Stimulated activated CD4-positive, alpha-beta T cell treated with anti-CD3 and anti-CD28 coated beads, TNF-alpha, amount 100 ng/mL, for 24 hours (primary cell): ENCODE measurements at places on chromosomes 5 and 9.

- DNase-seq: no peak
Measured at GRCh38 chr9:104772714-104773510, 9.0 kb downstream of the NIPSNAP3B start.

DNA sequence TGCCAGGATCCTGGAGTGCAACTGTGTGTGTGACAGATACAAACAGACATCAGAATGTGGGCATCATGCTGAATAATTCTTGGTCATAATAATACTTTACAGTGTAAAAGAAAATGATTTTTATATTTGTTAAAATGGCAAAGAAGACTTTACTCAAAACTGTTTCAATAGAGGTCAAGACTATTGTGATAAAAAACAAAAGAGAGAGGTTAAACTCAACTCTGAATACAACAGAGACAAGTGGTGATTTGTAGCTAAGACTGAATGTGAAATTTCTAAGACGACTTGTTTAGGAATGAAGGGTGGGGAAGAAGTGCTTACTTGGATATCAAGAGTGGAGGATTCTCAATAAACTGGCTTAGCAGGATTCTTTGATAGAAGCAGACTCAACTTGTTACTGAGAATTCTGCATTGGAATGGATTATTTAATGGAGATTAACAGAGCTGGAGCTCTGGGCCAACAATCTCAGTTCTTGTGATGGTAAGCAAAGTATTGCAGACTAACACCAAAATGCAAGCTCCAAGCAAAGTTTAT, 457.4 kb upstream of the CDH18 start:
- no peak for DNase-seq

DNA sequence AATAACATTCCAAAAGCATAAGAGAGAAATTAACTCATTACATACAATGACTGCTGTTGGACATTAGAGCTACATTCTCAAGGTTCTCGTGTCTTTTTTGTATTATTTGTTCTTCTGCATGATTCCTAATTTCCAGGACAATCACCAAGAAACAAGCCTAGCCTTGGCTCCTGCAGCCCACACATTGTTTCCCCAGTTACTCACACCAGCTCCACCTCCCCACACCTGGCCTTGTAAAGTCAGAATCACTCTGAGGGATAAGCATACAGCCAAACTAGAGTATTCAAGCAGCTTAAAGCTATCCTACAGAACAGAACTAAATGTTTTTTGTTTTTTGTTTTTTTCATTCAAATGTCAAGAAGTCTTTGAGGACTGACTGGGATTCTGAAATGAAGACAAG, 189.2 kb downstream of the HINT1 start:
- no peak for DNase-seq

GRCh38 chr5:4204276-4205141, 608.9 kb downstream of the IRX1 start:
- DNase-seq: no peak

- no peak for DNase-seq
Measured at GRCh38 chr9:22147813-22148527, 138.9 kb upstream of the CDKN2B start.

DNA sequence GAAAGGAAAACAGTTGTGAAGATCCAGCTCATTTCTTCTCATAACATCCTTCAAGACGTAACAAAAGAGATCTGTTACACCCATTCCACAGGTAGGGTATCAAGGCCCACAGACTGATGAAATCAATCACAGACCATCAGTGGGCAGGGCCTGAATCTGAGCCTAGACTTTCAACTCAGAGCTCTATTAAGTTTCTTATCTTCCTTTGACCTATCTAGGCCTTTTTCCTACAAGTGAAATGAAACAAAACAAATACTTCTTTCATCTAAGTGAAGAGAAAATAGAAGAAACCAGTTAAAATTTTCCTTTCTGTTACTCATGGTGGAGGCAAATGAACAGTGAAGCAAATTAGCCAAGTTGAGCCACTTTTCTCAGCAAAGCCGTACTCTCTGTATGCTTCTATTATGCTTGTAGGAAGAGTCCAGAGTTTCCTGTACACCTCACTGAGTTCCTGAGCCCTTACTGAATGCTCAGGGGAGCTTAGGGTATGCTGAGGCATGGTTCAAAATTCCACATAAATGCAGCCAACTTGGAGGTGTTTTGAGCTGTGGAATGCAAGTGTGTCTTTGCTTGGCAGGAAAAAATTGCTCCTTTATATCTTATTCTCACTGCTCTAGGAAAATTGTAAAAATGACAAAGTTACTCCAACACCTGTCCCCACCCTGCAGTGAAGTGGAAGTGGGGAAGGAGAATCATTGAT, 91.9 kb downstream of the FEM1C start:
- DNase-seq: no peak

GRCh38 chr9:83432104-83432627, 106.0 kb downstream of the FRMD3 start:
- no peak for DNase-seq

- DNase-seq: no peak
Measured at GRCh38 chr9:35730486-35730854, 1.5 kb downstream of the TLN1 start.

DNA sequence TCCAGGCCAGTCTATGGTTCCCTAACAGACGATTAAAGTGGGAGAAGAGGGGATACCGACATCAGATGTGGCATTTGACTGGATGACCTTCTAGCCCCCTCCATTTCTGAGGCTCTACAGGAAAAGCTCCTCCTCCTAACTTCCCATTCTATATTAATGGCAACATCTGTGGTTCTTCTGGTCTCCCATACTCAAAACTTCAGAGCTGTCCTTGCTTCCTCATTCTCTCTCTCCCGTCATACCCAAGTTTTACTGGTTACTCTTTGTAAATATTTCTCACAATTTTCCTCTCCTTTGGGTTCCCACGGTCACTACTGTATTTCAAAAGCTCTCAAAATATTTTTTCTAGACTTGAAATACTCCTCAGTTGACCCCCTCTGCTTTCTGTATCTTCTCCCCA, 36.0 kb upstream of the IL7R start:
- DNase-seq: no peak

DNA sequence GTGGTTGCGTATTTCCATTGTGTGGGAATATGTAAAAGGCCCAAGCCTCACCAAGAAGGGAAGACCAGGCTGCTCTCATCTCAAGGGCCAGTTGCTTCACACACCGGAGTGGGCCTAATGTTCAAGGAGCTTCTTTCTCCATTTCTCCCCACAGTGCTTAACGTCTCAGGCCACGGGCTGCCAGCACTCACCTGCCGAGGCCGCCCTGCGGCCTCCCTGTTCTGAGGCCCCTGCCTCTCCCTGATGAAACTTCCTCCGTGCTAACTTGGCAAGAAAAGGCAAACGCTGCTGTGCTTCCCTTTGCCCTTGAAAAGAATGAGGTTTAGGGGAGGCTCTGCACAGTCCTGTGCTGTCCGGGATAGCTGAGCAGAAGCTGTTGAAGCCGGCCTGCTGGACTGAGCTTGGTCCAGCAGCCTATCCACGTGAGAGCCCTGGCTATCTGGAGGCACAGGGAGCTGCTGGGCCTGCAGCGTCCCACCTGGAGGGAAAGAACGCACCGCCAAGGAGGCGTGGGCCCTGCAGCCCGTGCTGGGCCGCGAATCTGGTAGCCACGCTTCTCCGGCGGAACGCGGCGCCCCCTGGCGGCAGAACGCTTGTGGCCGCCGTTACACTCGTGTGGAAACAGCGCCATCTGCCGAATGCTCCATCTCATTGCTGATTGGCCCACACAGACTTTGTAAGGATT, 73.5 kb upstream of the PRSS3 start:
- peak; percentile 82 for DNase-seq

DNA sequence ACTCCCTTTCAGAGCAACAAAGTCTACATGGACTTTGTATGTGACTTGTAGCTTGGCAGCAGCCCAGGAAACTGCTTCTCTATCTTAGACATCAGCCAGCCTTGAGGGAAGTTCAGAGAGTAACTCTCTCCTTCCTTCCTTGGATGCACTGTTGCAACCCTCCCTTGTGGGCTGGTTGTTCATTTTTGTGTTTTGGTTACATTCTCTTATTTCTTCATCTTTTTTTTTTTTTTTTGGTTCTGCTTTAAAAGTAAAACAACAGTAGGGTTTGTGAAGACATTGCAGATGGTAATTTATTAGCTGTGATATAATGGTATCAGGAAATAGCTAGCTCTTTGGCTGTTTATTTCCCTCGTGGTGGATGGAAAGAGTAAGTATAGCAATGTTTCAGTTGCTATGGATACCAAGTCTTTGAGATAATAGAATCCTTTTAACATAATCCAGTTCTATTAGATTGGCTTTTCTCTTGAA, 97.9 kb upstream of the MAMDC2 start:
- DNase-seq: no peak

DNA sequence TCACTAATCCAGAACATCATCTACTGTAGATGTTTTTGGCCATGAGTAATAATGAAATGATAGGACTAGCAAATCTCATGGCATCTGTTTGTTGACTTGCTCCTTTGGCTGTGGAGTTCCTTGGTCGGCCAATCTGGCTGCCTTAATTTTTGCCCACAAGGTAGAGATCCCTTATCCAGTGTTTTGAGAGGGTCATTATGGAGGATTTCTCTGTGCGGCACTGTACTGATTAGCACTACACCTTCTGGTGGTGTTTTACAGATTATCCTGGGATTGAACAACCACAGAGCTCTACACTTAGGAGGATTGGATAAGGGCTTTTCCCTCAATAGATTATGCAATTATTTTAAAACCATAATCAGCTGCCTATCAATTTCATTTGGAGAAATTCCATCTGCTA, 3.2 kb upstream of the ENHO start:
- DNase-seq: no peak

DNA sequence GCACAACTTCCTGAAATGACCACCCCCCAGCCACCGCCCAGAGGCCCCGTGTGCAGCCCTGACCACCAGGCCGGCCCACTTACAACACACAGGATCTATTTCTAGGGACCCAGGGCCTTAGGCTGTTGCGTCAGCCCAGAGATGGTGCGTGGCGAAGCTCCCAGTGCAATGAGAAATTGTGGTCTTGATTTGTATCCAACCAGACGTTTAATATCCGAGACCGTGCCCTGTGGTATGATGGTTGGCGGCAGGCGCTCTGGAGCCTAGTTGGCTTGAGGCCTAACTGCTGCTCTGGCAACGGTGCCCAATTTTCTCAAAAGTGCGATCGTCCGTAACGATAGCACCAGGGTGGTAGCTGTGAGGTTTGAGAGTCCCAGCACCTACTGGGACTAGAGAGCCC, 32.6 kb upstream of the SLC6A19 start:
- no peak for DNase-seq

- no peak for DNase-seq
Measured at GRCh38 chr5:79464695-79465332, 49.1 kb downstream of the HOMER1 start.

DNA sequence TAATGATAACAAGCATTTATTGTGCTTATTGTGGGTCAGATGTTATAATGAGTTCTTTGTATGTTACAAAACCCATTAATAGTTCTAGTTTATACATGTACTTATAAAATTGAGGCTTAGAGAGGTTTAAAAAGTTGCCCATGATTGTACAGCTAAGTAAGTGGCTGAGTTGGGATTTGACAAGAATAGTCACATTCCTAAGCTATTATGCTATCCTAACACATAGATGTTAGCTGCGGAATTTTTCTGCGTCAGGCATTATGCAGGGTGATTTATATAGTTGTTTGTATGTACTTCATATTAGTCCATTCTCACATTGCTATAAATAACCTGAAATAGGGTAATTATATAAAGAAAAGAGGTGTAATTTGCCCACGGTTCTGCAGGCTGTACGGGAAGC, 12.5 kb downstream of the COMMD10 start:
- no peak for DNase-seq

- DNase-seq: no peak
Measured at GRCh38 chr5:124259017-124259416, 487.4 kb downstream of the ZNF608 start.

DNA sequence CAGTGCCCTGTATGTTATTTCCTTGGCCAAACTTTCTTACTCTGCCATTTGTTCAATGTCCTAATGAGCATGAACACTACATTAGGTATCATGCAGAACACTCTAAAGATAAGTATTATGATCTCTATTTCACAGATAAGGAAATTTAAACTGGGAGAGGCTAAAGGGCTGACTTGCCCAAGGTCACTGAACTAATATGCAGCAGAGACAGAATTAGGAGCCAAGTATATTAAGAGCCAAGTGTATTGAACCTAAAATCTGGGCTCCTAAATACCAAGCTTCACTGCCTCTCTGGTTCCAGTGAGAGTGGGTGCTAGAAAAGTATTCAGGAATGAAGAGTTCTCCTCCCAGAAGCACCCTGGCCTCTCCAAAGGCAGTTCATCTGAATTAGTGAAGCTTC, 13.5 kb downstream of the NR4A3 start:
- DNase-seq: no peak

DNA sequence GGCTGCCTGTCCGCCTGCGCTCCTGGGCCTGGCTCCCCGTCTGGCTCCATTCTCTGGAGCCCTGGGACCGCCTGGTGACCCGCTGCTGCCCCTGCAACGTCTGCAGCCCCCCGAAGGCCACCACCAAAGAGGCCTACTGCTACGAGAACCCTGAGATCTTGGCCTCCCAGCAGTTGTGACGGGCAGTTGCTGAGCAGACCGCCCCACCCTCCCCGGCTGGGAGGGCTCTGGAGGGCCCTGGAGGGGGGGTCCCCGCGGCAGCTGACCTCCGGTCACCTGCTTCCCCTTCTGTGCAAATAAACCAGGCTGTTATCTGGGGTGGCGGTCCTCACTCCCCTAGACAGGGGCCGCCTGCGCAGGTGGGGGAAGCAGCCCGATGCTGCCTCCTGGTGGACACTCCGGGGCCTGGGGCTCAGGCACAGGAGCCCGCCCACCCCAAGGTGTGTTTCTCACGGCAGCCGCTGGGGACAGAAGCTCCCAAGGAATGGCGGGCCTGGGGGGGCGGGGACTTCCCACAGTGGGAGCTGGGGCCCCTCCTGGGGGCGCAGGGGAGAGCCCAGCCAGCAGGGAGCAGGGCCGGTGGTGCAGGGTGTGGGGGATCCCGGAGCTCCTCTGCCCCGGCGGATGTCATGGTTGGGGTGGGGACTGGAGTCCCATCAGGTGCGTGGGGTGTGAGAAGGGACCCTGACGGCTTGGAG, 4.7 kb upstream of the TUBB4B start:
- DNase-seq: peak; percentile 85

- DNase-seq: no peak
Measured at GRCh38 chr9:134923466-134923865, 5.8 kb upstream of the FCN1 start.

- no peak for DNase-seq
Measured at GRCh38 chr9:31394015-31394473, 990.4 kb upstream of the ACO1 start.

DNA sequence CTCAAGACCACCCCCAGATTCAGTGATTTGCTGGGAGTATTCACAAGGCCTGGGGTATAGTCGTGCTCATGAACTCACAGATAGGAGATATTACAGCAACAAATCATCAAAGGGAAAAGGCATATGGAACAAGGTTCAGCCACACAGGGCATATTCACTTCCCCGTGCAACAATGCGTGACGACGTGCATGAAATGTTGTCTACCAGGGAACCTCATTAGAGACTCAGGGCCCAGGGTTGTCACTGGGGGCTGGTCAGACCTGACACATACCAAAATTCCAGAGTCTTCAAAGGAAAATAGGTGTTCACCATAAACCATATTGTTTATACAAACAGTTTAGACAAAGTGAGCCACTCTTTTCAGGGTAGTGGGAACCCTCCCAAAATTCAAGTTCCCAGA, 212.4 kb downstream of the RFK start:
- DNase-seq: no peak

- no peak for DNase-seq
Measured at GRCh38 chr5:24347158-24347557, 297.6 kb downstream of the CDH10 start.
